ENCODE measurements at places on chromosomes 5 and 9.

DNA sequence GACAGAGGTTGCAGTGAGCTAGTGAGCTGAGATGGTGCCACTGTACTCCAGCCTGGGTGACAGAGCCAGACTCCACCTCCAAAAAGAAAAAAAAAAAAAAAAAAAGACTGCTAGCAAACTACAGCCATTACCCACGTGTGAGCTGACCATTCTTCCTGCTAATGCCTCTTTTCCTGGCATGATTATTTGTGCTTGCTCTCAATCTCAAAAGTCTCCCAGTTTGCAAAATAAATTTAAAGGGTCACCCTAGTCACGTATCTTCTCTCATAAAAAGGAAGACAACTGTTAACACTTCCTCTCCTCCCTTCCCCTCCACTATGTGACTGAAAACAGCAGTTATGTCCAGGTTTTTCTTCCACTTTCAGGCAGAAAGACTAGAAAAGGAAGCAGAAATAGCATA is 37.2 kb downstream of the TRIM36 start:
- no peak for DNase-seq

DNA sequence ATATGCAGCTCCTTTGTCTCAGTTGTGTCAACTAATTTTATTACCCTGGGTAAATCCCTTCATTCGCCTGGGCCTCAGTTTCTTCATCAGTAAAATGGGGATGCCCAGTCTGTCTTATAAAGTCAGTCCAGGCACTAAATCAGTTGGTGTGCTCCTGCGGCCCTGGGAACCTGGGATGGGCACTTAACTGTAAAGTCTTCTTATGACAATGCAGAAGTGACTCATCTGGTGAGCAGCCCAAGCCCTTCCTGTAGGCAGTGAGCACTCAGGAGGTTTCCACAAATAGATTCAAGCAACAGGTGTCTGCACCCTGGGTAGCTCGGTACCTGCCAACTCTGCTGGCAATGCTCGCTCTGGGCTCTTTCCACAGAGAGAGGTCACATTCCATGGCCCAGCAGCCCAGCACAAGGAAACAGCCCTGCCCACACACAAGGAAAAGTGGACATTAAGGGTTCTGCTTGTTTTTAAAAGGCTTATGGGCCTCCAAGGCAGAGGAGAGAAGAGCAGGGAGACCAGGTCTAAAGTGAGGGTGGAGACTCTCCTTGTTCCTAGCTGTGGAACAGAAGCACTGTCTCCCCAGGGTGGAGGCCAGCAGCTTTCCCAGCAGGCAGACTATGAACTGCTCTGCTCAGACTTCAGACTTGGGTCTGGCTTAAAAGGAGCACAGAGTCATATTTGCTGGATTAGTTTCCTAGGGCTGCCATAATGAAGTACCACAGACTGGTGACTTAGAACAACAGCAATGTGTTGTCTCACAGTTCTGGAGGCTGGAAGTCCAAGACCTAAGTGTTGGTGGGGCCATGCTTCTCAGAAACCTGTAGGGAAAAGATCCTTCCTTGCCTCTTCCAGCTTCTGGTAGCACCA is 89.7 kb upstream of the ADRA1B start:
- no peak for DNase-seq

DNA sequence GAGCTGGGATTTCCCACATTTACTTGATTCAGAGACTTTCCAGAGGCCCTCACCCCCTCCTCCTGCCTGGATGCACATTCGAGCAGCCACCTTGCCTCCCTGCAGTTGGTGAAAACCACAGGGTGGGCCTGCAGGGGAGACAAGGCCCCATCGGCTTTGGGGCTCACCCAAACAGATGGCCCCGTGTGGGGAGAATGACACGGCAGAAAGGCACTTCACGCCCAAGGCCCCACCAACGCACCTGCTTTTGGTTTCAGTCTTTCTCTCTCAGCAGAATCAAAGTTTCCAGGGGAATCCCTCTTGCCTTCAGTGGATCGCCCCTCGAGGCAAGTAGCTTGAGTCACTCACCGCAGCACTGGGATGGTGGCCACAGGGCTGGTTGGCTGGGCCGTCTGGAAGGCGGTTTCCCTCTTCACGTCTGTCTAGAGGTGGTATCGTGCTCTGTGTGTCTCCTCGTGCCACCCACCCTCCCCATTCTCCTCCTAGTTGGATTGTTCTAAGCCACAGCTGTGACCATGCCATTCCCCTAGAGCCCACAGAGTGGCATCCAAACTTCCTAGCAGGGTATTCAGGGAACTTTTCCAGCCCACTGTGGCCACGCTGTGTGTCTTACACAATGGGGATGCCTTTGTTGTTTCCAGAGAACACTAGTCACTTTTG is 31.8 kb downstream of the SEC61B start:
- DNase-seq = peak; percentile 93

DNA sequence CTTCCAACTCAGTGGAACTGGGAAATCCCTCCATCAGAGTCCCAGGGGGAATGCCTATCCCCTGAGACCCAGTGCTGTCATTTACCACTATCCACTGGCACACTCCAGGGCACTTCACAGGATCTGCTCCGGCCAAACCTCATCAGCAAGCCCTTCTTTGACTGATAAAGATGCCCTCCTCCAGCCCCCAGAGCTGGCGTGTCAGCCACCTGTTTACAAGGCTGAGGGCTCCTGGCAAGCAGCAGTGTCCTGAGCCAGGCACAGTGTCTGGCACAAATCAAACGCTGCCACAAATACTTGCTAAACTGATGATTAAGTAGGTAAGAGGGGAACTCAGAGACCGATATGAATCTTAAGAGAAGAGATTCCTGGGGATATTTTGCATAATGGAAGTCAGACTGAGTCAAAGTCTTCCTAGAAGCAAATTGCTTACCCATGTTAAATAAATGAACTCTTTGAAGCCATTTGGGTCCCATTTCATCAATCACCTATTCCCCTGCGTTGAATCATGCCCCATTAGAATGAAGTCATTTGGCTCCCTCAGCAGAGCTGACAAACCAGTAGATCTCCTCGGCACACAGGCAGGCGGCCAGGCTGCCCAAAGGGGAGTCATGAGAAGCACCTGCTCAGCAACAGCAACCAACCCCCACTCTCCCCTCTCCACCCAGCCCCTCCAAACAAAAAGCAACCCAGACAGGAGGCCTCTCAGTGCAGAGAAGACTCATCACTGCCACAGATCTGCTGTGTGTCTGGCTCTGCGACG is 97.4 kb downstream of the CDK5RAP2 start:
- no peak for DNase-seq

GRCh38 chr5:100898504-100899346 is 4.4 kb downstream of the ST8SIA4 start:
- no peak for DNase-seq

DNA sequence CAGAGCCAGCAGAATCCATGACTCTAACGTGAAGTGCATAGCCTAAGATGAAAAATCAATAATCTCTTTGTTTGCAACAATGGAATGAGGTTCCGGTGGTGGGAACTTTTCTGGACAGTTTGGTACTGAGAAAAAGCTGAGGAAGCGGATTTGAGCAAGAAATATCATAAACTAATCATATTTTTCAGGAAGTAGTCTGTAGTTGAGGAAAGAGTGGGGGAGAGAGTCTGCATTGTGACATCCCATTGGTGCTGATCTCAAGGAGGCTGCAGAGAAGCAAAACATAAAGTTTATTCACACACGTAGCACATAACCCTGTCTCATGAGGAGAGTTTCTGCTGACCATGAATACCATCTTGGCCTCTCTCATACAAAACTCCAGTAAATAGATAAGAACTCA is 15.8 kb upstream of the FCHO2 start:
- DNase-seq = no peak

GRCh38 chr5:139869042-139869790 is 73.6 kb downstream of the PSD2 start:
- no peak for DNase-seq

DNA sequence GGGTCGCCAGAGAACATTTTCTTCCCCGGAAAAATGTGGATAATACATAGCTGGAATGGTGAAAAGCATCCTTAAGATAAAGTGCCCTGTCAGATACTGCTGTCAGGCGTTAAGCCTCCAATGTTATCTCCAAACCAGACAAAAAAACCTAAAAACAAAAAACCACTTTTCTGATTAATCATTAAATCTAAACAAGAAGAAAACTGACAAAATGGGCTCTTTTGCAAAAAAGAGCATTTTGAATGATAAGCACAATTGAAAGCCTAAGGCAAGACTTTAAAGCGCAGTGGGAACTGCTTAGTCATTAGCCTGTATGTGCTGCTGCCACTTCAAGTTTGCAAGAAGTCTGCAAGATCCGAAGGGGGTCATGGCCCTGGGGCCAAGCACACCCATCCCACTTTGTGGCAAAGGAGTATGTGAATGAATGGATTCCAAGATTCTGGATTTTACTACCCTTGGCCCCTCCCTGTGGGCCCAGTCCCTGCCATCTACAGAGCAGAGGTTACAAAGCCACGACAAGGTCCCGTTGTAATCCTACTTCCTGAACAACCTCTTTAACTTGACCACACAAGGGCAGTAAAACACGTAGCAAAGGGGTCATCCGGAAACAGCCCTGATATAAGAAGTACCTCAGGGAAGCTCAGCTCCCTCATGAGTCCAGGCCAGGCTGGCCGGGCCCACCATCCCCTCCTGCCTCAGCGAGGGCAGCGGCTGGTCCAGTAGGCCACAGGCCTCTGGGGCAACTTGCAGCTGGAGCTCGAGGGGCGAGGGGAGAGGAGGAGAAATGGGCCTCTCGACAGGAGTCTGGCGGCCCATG is 29.7 kb downstream of the SHB start:
- no peak for DNase-seq

DNA sequence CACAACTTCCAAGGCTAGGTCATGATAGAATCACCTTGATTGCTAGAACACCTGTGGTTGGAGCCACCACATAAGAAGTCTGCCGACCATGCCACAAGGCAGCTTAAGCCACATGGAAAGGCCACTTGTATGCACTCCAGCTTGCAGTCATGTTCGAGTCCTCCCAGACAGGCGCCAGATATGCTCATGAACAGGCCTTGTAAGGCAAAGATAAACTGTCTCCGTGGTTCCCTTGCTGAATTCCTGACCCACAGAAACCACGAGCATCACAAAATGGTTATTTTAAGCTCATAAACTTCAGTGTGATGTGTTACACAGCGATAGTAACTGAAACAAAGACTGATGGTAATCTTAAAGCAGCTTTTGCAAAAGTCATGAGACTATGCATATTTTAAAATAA is 188.4 kb upstream of the DAPK1 start:
- DNase-seq = no peak

- DNase-seq = no peak
These were observed 658.1 kb upstream of the ARRDC3 start for GRCh38 chr5:92041206-92041605.

GRCh38 chr5:137621861-137622823 is 113.7 kb downstream of the KLHL3 start:
- DNase-seq = no peak

- DNase-seq = no peak
These were observed 16.4 kb upstream of the ZBTB34 start for GRCh38 chr9:126844085-126844484.

DNA sequence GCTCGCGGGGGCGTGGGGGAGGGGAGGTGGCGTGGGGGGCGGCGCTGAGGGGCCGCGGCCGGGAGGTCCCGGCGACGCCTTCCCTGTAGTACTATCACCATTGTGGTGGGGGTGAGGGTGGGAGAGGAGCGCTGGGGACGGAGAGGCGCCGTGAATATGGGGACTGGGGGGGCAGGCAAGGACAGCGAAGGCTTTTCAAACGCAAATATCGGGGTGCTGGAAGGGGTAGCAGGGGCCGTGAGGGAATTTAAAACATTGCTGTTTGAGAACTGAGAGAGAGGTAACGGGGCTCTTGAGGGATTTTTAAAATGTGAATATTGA is 427 bp downstream of the RBM27 start:
- no peak for DNase-seq

GRCh38 chr9:91896513-91897121 is 53.4 kb downstream of the ROR2 start:
- no peak for DNase-seq

DNA sequence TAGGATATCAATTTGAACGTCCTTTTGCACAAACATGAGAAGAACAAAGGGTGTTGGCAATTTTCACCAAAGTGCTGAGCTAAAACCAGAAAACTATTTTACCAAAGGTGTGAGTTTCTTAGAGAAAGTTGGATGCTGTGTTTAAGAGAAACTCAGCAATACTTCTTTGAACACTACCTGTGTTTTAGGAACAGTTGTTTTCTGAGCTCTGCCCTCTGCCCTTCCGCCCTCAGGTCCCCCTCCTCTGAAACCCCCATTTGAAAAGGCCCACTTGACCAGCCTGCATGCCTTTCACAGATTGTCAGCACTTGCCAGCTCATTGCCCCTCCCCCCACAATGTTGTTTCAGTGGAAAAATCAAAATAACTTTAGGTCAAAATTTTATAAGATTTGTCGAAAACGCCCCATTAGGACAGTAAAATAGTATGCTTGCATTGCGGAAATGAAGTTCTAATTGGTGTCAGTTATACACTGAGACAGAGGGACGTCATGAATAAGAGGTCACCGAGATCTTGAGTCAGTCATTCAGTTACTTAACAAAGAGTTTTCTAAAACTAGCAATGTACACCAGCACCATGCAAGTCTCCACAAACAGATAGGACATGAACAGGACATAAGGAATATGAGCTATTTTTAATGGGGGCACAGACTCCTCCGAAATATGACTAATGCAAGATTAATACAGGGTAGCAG is 61.9 kb upstream of the IL7R start:
- no peak for DNase-seq

DNA sequence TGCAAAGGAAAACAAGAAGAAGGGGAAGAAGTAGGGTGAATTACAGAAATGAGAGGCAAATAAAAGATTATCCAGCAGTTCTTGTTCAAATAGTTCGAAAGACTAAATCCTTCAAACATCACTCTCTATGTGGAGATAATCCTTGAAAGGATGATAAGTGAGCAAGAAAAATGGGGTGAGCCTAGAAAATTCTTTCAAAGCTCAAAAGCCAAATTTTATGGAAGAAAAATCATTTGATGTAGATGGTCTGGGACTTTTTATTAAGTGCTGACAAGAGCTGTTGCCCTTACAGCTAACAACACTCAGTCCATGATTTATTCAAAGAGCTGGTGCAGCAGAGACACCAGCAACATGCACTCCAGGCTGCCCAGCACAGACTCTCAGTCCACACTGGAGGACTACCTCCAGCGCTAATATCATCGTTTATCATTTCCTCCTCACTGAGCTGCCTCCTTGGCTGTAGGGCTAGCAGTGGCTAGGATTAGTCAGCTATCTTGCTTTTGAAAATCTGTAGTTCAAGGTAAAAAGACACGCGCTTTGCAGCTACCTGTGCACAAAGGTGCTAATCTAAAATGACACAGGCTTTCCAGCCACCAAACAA is 264.8 kb upstream of the KIF2A start:
- DNase-seq = no peak

GRCh38 chr5:14574096-14574495 is 7.5 kb upstream of the OTULINL start:
- no peak for DNase-seq

GRCh38 chr5:36073595-36074216 is 7.0 kb upstream of the UGT3A2 start:
- no peak for DNase-seq

DNA sequence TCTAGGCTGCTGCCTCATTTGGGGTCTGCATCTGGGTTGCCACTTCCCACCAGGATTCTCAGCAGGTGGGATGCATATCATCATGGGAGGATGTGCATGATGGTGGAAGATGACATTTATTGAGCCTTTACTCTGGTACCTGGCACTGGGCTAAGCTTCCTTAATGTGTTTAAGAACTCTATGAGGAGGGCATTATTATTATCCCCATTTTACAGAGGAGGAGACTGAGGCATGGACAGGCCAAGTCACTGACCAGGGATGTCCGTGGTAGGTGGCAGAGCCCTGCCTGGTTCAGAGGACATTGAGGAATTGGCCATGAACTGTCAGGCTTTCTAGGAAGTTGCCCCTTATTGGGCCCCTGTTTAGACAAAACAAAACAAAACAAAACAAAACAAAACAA is 31.1 kb upstream of the TIFAB start:
- no peak for DNase-seq

GRCh38 chr9:110928599-110928998 is 109.7 kb downstream of the LPAR1 start:
- no peak for DNase-seq

Measured in activated T-cell treated with anti-CD3 and anti-CD28 coated beads, Interleukin-2, amount 50 U/mL, for 48 hours (primary cell).